ENCODE measurements at places on chromosomes 7 and 10.

- DNase-seq, result no peak
Observed at GRCh38 chr10:10146604-10147003, 871.1 kb upstream of the CELF2 start.

DNA sequence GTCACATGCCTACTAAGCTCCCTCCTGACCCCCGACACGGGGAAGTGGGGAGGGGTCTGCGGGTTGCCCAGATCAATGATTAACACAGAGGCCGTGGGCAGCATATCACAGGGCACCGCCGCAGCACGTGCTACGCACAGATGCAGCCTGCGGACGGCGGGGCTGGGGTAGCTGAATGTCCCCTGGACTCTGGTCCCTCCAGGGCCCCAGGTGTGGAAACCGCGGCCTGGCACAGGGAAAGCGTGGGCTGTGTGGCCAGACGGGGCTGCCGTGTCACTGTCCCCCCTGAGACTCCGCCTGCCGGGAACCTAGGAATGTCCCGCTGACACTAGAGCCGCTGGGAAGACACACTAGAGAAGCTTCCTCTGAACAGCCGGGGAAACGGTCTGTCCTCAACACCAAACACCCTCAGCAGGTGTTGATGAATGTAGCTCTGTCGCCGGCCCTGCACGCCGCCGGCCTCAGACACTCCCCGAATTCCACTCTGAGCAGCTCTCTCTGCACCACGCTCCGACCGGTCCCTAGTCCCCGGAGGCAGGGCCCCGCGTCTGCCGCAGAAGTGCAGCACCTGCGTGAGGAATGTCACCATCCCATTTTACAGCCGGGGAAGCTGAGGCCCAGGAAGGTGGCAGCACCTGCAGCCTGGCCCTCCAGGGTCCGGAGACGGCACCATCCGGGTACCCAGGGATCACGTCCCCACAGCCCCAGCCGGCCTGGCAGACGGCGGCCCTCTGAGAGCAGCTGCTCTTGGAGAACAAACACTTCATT, 33.4 kb upstream of the PDGFA start:
- no peak for DNase-seq

DNA sequence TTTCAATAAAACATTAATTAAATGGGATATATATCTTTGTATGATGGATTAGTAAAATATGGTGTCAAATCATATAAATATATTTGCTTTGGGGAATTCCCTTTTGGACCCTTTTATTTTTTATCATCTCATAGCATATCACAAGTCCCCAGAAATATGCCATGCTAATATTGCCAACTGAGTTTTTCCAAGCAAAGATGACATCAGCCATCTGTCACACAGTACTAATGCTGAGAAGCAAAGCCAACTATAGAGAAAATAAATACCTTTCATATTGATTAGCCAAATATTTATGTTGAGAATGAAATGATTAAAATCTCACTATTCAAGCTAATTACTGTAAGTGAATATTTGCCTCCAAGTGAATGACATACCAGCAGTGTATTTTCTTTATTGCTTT, 575.3 kb downstream of the ETV1 start:
- no peak for DNase-seq

DNA sequence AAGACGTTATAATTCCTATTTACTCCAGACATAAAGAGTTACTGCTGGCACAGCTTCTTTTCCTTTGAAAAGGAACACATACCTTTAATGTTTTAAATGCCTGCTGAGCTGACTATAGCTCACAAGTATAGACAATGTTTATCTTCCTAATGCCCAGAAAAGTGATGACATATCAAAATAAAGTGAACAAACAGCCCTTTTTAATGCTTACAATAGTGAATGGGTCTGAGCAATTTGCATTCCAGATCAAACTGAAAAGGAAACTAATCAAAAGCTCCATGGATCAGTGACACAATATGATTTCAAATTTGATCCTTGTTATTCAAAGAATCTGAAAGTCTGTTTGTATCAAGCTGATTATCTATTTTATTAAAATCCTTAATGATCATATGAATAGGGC, 233.6 kb upstream of the SEMA3E start:
- no peak for DNase-seq

DNA sequence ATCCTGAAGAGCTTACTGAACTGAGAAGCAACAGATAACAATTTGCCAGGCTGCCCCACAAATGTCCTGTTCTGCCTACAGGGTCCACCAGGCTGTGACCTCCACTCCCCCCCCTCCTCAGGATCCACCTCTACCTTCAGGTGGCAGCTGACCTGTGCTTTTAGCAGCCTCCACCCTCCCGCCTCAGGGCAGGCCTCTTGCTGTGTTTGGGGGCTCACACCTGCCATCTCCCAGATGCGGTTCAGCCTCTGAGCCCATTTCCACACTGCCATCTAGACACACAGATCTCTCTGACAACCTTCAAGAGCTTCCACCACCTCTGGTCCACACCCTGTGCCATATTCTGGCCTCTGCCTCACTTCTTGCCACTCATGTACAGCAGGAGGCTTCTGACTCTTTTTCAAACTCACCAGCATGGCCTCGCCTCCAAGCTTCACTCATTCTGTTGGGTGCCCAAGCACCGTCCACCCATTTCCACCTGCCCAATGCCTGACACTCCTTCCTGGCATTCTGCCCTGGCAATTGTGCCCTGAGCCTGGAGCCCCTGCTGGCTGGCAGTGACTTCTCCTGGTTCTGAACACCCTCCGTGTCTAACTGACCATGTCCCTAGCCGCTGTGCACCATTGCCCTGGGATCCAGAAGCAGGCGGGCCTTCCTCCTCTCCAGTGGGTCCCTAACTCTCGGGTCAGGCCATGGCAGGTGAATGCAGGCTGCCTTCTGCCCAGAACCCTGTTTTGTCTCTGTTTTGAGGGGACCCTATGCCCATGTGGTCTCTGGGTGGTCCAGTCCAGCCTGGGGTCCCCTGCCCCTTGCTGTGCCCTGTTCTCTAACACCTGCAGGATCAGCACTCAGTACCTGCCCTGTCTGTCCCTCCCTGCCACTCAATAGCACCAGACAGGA, 18.5 kb downstream of the TMEM72 start:
- DNase-seq, result no peak

- no peak for DNase-seq
Observed at GRCh38 chr7:32943252-32944030, 13.8 kb upstream of the FKBP9 start.

GRCh38 chr10:69769395-69769992, 32.2 kb upstream of the COL13A1 start:
- DNase-seq, result no peak

DNA sequence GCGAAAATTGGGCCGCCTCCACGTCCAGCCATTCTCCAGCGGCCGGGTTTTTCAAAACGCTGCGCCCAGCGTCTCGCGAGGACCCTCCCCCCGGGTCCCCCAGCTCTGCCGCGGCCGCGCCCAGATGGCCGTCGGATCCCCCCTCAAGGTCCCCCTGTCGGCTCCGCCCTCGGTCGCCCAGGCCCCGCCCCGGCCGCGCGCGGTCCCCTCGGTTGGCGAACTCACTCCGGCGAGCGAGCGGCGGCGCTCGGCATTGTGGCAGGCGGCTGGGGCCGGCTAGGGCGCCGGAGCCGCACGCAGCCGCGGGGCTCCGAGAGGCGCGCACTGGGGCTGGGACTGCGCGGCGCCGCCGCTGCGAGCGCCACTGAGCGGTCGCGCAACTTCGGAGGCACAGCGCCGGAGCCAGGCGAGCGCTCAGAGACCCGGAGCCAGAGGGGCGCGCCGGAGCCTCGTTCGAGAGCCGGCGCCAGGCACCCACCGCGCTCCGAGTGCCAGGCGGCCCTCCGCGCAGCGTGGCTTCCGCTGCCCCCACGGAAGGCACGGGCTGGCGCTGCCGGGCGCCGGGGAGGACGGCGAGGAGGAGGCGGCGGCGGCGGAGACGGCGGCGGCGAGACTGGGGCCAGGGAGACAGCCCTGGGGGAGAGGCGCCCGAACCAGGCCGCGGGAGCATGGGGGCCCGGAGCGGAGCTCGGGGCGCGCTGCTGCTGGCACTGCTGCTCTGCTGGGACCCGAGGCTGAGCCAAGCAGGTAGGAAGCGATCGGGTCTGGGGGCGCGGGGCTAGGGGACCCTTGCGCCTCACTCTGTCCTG, at the start of gene UNC5B:
Gene UNC5B (plus strand): TSS at position 253 of the 809 bp plus-strand sequence. CDS start 416 bp downstream, at position 669.
- no peak for DNase-seq

- no peak for DNase-seq
Observed at GRCh38 chr10:4623757-4624420, 202.1 kb upstream of the AKR1E2 start.

DNA sequence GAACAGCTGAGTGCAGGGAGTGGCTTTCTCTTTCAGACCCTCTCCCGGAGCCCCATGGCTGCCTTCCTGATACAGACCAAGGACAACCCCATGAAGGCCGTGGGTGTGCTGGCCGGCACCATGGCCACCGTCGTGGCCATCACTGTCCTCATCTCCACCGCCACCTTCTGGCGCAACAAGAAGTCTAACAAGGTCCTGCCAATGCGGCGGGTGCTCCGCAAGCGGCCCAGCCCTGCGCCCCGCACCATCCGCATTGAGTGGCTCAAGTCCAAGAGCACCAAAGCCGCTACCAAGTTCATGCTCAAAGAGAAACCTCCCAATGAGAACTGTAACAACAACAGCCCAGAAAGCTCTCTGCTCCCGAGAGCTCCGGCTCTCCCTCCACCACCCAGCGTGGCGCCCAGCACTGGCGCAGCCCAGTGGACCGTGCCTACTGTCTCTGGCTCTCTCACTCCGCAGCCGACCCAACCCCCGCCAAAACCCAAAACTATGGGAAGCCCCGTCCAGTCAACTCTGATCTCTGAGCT, 11.2 kb downstream of the LRIT2 start:
- no peak for DNase-seq

DNA sequence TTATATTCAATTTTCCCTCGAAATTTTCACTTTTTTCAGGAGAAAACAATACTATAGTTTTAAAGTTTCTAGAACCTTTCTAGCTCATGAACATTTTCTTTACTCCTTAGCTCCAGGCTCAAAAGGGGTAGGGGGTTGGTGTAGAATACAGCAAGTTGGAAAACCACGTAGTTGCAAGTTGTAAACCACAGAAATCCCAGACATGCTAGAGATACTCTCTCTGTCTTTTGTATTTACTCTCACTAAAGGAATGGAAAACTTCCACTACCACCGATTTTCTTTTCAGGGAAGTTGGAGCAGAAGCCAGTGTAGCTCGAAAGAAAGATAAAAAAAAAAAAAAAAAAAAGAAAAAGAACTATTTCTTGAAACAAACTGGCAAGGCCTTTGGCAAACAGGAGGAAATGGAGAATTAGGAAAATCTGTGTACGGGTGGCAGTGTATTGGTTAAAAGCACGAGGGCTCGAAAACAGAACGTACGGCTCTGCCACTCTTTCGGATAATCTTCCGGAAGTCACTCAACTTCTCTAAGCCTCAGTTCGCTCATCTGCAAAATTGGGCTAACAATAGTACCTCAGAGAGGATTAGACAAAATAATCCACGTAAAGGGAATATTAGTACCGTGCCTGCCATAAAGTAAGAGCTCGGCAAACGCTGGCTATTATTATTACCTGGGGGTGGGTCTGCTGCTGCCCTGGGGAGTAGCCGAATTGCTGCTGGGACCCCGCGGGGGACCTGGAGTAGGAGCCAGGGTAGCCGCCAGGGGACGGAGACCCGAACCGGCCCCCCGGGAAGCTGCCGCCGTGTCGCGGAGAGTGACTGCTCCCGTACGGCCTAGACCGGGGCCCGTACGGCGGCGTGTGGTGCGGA, 628 bp downstream of the MPLKIP start:
- no peak for DNase-seq

- no peak for DNase-seq
Observed at GRCh38 chr10:74675484-74675883, 150.9 kb upstream of the KAT6B start.

DNA sequence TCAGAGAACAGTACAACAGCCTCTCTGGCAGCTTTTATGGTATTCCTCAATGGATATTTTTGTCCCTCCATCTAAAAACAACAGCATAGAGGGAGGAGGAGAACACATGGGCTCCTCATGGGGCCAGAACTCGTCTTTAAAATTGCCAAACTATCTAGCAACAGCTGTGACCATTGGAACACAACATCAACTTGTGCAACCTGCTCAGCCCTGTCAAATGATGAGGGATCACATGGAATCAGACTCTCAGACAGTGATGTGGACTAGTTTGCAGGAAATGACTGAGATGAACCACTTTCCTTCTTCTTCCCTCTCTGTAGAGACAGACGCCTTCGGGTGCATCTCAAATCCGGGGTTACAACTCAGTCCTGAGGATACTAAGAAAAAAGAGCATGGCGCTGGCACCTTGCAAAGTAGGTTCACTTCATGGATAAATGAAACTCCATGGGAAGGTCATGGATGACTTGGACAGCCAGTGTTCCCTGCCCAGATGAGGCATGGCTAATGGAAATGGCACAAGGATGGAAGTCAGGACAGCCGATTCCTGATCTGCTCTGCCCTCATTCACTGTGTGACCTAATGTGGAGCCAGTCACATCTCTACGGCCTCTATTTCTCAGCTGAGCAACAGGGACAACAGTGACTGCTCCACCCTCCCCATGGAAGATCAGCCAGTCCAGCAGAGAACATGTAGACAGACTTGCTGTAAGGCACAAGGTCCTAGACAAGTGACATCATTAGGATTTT, 24.6 kb upstream of the DGKI start:
- no peak for DNase-seq

- no peak for DNase-seq
Observed at GRCh38 chr10:25049966-25050365, 33.6 kb downstream of the THNSL1 start.

GRCh38 chr10:91007655-91008054, 86.8 kb upstream of the ANKRD1 start:
- DNase-seq, result no peak

DNA sequence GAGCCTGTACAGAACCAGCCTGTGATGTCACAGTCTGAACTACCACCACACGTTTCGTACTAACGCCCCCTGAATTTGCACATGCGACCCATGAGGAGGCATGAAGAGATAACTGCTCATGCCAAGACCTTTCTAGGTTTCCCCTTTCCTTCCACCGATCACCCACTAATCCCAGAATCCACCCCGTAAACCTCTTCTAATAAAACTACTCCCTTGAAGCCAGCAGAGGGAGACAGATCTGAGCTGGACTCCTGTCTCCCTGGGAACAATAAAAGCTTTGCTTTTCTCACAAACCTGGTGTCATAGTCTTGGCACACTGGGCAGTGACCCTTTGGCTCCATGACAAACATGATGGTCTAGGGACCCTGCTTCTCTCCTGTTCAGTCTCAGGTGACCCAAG, 144.5 kb downstream of the FRMD4A start:
- DNase-seq, result no peak

GRCh38 chr10:46317370-46317769, 30.6 kb downstream of the ANTXRL start:
- DNase-seq, result no peak

- no peak for DNase-seq
Observed at GRCh38 chr10:46255801-46256747, 30.7 kb upstream of the ANTXRL start.
